ENCODE measurements at places on chromosomes 7 and 10.

DNA sequence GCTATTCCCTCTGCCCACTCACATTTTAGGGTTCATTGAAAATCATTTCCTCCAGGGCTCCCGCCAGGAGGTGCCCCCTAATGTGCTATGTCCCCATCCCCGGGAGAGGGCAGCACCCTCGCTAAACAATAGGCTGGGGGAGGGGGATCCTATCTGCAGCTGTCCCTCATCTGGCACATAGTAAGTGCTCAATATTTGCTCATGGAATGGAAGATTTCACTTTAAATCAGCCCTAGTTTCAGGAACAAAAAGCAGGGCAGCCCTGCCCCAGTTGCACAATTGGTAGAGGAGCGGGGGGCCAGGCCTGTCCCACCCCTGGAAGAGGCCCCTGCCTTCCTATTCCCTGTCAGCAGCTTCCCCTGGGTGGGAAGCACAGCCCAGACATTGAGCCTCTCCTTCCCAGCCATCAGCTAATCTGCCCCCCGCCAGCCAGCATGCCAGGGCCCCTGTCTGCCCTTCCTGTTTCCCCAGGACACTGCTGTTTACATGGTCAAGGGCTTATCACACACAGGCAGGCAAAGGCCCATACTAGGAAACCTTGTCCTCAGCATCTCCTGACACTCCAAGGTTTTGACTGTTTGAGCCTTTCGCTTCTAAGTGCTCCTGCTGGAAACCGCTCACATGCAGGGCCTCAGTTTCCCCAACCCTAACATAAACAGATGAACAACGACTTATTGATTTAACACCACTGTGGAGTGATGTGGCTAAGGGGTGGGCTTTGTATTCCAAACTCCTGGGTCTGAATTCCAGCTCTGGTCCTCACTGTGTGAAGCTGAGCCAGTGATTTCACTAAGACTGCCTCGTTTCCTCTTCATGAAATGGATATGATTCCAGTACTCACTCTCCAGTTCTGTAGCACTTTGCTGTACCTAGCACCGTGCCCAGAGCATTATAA lies 130.7 kb upstream of the ZMIZ1 start:
- DNase-seq: no peak

DNA sequence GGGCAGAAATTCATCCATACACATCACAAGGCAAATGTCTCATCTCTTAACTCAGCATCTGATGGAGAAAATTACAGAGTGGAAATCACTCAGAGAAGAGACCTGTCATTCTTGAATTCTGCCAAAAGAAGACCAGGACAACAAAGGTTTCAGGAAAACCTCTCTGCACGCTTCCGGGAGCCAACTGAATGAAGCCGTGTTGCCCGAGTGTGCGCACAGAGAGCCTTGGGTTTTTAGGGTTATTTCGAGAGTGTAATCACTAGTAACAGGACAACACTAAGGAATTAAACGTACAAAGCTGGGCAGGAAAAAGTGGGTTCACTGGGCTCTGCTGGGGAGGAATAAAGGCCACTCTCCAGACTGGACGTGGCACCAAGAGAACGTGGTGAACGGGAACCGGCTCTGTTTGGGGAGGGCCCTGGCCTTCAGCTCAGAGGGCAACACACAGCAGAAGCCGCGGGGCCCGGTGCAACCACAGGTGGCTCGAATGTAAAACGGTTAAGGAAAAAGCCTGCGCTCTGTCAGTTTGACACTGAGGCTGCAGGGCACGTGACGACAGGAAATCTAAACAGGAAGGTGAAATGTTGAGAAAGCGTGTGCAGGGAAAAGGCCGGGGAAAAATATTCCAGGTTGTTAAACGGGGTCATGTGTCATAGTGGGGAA lies 331.5 kb downstream of the DNAJB6 start:
- DNase-seq: no peak

DNA sequence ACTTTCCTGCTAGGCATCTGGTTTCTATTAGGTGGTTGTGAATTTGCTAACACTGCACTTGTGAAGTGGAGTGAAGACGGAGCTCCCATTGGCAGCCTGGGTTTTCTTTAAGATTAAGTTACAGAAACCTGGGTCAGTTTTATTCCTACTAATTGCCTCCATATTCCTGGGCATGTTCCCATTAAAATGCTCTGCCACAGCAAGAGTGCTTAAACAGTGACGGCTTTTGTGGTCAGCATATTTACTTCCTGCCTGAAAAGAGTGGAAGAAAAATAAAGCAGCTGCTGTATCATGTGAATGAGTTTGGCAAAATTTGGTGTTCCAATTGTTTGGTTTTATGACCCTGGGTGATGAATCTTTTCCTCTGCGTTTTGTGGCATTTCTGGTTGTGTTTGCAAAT lies 96.9 kb upstream of the PLXDC2 start:
- DNase-seq: no peak

- DNase-seq: no peak
These were observed 136.9 kb upstream of the MAGI2 start for GRCh38 chr7:79590391-79590790.

GRCh38 chr7:70612811-70613210 lies 519.1 kb upstream of the GALNT17 start:
- DNase-seq: no peak

- DNase-seq: no peak
These were observed 40.3 kb upstream of the DLD start for GRCh38 chr7:107850643-107851042.

DNA sequence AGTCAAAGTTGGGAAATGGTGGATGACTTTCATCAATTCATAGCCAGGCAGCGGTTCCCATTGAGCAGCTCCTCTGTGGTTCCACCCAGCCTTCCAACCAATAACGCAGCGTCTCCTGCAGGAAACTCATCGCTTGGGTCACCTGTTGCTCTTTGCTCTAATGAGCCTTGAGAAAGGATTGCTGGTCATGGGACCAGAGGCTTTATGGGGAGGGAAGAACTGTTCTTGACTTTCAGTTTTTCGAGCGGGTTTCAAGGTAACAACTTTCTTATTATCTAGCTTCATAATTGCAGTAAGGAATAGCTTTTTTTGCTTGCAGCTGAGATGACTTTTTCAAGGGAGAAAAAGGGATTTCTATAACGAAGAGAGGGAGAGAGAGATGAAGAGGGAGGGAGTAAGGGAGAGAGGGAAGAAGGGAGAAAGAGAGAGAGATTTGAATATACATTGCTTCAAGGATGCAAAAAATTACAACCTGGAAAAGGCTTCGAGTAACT lies 405 bp upstream of the ENTPD1 start:
- peak; percentile 61 for DNase-seq

DNA sequence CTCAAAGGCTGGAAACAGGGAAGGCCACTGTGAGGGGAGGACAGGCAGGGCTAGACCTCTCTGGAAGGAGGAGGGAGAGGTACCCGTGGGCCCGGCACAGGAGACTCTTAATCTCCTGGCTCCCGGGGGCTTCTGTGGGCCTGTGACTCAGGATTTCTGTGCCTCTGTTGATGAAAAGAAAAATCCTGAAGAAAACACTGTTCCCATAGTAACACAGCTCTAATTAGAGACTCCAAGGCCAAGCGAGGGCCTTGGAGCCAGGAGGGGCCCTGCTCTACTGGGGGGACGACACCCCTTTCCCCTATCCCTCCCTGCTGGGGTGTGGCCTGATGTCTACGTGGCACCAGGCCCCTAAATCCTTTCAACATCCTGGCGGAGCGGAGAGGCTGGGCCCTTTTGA lies 174.1 kb upstream of the TNRC18 start:
- DNase-seq: no peak

- DNase-seq: no peak
These were observed 41.9 kb upstream of the PSMG3 start for GRCh38 chr7:1611708-1612241.

DNA sequence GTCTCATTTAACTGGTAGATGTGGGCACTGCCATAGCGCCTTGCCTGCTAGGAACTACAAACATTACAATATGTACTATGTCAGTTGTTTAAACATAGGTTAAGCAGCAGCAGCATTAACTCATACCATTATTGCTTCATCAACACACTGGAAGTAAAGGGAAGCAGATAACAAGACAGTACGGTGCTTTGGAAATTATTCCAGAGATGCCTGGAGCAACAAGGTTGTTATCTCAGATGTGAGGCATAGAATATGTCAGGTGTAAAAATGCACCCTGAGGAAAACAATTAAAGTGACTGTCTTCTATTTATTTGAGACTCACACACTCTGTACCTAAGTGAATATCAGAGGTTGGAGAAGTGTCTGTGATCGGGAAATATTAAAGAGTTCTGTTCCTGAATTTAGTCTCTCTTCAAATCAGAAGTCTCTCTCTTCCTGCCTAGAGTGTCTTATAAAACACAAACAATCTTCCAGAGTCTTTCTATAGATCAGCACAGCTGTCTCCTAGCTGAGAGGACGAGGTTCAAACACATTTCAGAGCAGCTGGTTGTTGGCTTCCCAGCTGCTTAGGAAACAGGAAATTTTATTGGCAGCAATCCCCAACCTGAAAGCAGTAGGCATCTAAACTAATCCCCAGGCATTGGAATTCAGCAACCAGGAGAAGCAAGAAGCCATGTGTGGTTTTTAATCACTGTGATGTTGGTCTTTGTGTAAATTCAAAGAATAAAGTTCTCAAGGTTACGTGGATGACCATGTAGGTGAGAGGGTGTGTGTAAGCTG lies 994.4 kb upstream of the LRRTM3 start:
- DNase-seq: no peak

- peak; percentile 66 for DNase-seq
These were observed 1.6 kb upstream of the ARHGAP12 start for GRCh38 chr10:31930023-31930751.

DNA sequence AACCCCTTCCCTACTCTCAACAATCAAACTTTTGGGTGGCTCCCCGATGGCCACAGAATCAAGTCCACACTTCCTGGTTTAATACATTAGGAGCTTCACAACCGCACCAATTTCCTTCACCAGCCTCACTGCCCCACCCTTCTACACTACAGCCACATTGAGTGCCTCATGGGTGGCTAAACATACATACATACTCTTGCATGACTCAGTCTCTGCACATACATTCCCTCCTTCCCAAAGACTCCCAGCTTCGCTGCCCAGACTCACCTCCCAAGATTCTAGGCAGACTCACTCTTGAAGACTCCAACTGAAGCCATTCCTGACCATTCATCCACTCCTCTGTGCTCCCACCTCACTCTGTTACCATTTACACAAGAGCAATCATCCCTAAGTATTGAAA lies 15.9 kb downstream of the VPS41 start:
- no peak for DNase-seq

DNA sequence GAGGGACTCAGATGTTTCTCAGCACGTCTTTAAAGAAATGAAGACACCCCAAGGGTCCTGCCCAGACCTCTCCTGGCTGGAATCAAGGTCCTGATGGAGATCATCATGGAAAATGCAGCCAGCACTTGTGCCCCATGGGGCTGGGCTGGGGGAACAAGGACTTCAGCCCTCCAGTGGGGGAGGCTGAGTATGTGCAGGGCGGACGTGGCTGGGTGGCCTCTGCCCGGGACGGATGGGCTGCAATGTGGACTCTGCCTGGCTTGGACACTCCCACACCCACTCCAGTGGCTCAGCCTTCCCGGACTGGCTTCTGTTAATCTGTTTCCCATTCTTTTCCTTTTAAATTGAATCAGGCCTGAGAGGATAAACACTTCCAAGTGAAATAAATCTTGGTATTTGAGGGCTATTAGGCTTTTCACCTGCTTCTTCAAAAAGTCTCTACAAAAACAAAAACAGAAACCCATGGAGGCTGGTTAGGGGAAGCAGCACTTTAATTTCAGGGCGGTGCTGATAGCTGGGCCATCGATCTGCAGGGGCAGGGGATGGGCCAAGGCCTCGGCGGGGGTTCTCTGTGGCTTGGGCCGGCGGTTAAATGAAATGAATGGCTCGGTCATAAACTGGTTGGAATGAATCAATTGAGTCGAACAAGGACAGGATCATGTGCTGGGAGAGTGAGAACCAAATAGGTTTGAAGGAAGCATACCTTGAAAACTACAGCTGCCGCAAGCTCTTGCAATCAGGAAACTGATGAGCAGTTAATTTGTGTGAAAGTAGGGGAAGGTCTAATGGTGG lies 51.4 kb downstream of the ADARB2 start:
- no peak for DNase-seq

- no peak for DNase-seq
These were observed 7.4 kb upstream of the UCMA start for GRCh38 chr10:13241613-13242012.

DNA sequence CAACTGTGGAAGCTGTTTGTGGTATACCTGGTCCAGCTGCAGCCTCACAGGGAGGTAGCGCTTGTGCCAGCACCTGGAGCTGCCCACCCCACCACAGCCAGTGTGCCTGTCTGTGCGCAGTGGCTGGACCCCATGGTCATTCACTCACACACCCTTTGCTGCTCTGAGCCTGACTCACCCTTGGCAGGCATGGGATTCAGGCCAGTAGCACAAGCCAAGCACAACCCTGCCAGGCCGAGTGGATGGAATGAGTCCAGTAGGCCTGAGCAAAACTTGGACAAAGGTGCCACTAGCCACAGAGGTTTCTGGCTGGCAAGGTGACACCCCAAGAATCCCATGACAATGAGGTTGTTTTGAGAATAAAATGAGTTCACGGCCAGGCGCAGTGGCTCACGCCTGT lies 19.0 kb downstream of the RBM48 start:
- DNase-seq: no peak

DNA sequence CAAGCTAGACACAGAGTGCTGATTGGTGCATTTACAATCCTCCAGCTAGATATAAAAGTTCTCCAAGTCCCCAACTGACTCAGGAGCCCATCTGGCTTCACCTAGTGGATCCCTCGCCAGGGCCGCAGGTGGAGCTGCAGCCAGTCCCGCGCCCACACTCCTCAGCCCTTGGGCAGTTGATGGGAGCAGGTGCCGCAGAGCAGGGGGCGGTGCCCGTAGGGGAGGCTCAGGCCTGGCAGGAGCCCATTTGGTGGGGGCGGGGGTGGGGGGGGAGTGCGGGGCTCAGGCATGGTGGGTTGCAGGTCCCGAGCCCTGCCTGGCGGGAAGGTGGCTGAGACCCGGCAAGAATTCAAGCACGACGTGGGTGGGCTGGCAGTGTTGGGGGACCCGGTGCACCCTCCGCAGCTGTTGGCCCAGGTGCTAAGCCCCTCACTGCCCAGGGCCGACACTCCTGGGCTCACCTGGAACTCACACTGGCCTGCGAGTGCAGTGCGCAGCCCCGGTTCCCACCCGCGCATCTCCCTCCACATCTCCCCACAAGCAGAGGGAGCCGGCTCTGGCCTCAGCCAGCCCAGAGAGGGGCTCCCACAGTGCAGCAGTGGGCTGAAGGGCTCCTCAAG lies 101.7 kb downstream of the ZNF438 start:
- no peak for DNase-seq

DNA sequence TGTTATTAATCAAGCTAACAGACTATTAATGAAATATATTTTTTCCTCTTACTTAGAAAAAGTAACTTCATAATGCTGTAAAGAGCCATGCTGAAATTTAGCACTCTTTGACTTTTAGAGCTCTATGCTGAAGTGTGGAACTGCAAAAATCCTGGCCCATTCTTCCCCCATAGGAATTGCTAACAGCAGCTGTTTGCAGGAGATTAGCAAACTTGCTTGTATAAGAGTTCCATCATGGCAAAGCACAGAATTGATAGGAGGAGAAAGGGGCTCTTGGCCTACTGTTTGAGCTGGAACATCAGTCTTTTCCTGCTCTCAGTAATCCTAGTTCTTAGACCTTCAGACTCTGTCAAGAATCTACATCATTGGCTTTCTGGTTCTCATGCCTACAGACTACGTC lies 18.3 kb upstream of the GNAT3 start:
- no peak for DNase-seq

GRCh38 chr7:158759245-158759614 lies 54.6 kb upstream of the NCAPG2 start:
- no peak for DNase-seq

- DNase-seq: no peak
These were observed 159.0 kb upstream of the MEOX2 start for GRCh38 chr7:15845461-15845860.
